Renal cortex interstitium (tissue), 15 donors: ENCODE measurements at places on chromosomes 2 and 18. TPM values are rescaled to one million over a fixed set of nuclear protein-coding genes. Genes with fewer than 3 reads are reported as not detected.

GRCh38 chr2:234240917-234241316, 190.4 kb downstream of the SPP2 start:
- DNase-seq = no peak

The NEUROD1 gene
- polyA plus RNA-seq = not detected

The ADD2 gene
- polyA plus RNA-seq = 6.2 TPM

The ATP6V1B1 gene
- 78.1 TPM for polyA plus RNA-seq

GRCh38 chr18:59576541-59577385, 120.5 kb downstream of the CCBE1 start:
- DNase-seq = no peak

The KCNG2 gene
- polyA plus RNA-seq = 0.48 TPM

GRCh38 chr2:129144082-129144791, 825.6 kb upstream of the HS6ST1 start:
- no peak for DNase-seq

DNA sequence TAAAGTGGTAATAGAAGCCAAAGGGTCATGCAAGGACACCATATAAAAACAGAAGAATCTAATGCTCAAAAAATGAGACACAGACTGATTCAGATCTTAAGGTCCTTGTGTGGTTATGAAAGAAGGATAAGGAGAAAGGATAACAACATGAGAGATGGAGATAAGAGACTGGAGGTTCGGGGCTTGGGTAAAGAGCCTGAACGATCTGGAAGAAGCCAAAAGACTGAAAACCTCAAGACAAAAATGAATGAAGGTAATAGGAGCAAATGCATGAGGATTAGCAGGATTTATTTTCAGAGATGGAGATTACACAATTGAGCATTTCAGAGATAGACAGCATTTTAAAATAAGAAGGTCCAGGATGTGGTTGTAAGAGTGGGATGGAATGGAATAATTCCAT, 26.1 kb downstream of the STK17B start:
- no peak for DNase-seq

The SKOR2 gene
- polyA plus RNA-seq = not detected

DNA sequence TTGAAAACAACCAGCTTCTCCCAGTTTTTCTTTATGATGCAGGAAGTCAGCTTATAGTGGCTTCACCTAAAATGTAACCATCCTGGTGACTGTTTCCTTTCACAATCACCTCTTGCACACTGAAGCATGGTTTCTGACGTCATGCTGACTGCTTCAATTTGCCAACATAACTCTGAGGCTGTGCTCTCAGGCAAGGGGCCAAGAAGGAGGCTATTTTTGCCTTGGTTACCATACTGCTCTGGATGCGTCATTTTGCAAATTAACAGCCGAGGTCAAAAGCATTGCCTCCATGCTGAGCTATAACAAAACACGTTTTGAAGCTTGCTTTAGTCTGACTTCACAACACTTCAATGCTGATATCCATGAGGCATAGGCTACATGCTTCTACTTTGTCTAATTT, 397.8 kb downstream of the METTL4 start:
- DNase-seq = no peak

The CCDC148 gene
- polyA plus RNA-seq = 12.7 TPM

DNA sequence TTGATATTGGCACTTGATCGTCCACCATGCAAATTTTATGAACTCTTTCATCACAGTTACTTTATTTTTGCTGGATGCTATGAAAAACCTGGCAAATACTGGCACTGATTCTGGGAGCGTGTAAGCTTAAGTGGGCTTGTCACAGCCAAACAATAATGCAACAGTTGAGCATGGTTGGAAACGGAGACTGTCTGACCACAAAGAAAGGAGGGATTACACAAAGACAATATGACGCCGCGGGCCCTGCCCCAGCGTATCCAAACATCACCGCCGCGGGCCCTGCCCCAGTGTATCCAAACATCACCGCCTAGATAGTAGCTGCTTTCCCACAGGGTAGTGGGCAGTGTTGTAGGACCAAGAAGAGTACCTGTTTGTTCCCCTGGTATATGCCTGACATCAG, 135.9 kb downstream of the PRPF40A start:
- DNase-seq = no peak

The FHOD3 gene
- polyA plus RNA-seq = 40.1 TPM

GRCh38 chr2:223635080-223635479, 32.9 kb upstream of the SCG2 start:
- no peak for DNase-seq

The RNU2-63P gene
- not detected for polyA plus RNA-seq

- no peak for DNase-seq
Measured at GRCh38 chr2:2901384-2902345, 476.0 kb downstream of the EIPR1 start.
